ENCODE measurements at places on chromosomes 5 and 9.

DNA sequence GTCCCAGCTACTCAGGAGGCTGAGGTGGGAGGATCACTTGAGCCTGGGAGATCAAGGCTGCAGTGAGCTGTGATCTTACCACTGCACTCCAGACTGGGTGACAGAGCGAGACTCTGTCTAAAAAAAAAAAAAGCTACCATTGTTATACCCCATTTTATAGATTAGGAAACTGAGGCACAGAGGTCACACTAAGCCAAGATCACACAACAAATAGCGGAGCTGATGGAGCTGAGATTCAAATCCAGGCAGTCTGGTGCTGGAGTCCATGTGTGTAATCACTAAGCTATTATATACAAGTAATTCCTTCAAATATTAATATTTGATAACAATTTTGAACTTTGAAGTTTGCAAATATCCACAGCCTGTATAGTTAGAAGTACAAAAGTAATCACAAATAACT lies 6.0 kb upstream of the SLC12A2 start:
- no peak for DNase-seq

GRCh38 chr5:89435347-89435746 lies 552.4 kb upstream of the MEF2C start:
- DNase-seq: no peak

- DNase-seq: no peak
These were observed 135.4 kb downstream of the UGCG start for GRCh38 chr9:112032009-112032408.

DNA sequence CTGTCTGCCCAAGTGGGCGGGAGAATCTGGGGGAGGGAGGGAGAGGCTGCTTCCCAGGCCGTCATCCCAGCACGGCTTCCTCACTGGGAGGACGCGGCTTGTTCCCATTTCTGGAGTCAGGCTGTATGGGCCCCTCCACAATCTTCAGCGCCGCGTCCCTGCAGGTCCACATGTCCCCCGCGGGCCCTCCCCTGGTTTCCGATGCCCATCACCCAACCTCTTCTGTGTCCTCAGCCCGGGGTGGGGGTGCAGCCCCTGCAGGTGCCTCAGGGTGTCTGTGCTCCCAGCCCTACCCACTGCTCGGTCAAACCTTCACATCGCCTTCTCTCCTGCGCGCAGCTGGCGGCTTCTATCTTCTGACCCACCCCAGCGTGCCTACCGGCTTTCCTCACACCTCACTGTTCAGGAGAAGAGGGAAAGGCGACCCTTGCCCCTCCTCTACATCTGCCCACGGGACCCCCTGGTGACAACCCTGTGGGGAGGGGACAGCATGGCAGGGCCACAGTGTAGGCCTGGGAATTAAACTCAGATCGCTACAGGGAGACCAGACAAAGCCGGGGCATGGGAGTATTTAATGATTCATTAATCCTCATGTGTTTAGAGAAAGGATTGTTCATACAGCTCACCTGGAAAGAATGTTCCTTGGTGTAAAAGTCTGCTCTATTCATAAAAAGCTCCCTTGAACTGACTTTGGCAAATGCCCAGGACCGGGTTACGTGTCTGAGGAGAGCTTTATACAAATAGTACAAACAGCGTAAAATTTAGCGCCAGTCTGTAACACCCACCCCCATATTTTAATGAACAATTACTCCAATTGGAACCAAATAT lies 145.1 kb downstream of the IRX1 start:
- no peak for DNase-seq

- DNase-seq: no peak
These were observed 81.9 kb downstream of the DROSHA start for GRCh38 chr5:31449962-31450361.

GRCh38 chr9:69145144-69145715 lies 28.8 kb upstream of the TJP2 start:
- DNase-seq: no peak

GRCh38 chr9:36401164-36401740 lies 1.2 kb upstream of the RNF38 start:
- DNase-seq: no peak

DNA sequence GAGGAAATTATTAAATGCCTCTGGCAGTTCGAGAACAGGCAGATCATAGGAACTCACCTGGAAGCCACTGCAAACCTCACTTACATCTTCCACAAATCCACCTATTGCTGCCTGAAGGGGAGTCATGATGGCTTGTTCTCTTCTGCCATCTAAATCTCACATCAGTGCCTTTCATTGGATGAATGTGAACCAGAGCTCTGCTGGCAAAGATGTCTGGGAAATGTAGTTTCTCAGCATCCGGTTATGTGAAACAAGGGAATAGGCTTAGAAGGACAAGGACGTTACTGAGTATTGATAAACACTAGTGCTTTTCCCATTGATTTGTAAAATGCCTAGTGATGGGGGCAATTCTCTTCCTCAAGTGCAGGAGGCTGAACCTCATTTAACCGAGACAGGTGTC lies 483.3 kb downstream of the ARHGEF28 start:
- no peak for DNase-seq

DNA sequence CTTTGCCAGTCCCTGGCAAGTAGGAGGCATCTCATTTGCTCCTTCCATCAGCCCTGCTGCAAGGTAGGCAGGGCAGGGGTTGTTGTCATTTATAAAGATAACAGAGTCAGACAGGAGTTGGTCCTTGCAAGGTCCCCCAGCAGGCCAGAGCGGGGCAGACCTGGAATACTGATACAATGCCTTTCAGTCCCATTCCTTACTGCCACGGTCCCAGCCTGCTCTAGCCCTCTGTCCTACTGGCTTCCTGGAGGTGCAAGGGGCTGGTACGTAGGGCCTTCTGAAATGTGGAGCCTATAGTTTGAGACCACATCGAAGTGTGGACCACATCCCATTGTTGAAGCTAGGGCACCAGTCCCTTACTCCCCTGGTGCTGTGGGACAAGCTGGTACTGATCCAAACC lies 42.8 kb upstream of the PITX1 start:
- DNase-seq: no peak

GRCh38 chr9:87875831-87876545 lies 6.7 kb upstream of the SPATA31E1 start:
- DNase-seq: no peak

DNA sequence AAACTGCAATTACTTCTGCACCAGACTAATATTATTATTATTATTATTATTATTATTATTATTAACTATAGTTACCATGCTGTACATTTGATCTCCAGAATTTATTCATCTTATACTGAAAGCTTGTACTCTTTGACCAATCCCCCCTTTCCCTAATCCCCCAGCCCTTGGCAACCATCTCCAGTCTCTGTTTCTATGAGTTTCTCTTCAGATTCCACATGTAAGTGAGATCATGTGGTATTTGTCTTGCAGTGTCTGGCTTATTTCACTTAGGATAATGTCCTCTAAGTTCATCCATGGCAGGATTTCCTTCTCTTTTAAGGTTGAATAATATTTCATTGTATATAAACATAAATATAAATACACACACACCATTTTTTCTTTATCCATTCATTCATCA lies 287.0 kb upstream of the DAB2 start:
- no peak for DNase-seq

GRCh38 chr5:115306011-115306536 lies 9.6 kb upstream of the CCDC112 start:
- no peak for DNase-seq

- DNase-seq: no peak
These were observed 245.3 kb downstream of the NFIB start for GRCh38 chr9:14068690-14069089.

DNA sequence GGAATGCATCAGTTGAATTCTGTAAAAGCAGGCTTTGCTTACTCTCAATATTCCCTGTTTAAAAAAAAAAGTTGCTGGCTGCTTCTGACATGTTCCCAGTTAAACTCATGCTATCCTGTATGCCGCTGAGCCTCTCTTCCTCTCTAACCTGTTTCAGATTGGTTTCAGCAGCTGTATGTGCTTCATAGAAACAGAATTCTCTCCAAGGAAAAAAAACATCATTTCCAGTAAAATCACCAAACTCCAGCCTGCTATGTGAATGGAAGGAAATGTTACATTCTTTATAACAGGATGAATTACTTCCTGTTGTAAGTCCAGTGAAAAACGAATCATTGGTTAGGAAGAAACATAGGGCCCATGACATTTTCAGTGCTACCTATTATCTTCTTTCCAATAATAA lies 25.7 kb upstream of the KCNV2 start:
- DNase-seq: no peak

- peak; percentile 50 for DNase-seq
These were observed 171.3 kb downstream of the EBF1 start for GRCh38 chr5:158928404-158928803.

GRCh38 chr9:79592726-79593493 lies 21.1 kb downstream of the TLE4 start:
- no peak for DNase-seq

DNA sequence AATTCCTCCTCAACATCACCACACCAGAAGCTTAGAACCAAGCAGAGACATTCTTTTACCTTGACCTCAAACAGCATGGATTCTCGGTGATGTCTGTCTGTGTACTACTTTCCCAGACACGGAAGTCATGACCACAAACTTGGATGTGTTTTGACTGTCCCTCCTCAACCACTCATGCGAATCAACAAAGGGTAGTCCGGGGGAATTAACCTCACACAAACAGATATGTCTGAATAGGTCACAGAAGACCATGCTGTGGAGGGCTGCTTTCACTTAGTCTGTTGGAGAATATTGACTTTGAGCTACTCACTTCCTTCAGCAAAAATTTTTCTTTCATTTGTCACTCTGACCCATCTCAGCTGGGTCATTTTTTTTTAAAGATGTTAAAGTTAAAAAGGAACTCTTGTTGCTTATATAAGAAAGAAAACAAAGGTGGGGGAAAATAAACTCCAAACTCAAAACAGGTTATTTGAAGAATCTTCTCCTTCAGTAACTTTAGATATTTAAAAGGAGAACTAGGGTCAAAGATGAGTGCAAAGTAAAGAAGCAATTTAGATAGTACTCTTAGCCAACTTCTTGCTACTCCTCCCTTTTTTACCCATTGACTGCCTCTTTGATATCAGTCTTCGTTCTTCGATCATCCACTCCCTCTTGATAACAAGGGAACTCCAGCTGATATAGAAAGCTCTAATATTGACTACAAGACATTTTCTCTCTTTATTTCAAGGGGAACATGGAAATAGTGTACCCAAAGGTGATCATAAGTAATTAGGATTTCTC lies 343.4 kb upstream of the CDH6 start:
- DNase-seq: no peak

DNA sequence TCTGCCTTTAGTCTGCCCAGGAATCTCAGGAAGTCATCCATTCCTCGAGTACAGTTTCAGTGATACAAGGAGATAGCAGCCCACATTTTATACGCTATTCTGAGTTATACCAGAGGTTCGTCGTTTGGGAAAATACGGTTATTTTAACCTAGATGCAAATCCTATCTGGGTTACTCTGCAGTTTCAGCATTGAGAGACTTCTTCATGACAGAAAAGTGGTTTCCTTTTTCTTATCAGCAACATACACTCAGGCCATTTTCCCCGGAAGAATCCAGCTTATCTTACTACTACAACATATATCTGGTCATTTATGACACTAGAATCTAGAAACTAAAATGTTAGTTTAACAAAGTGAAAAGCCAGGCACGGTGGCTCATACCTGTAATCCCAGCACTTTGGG lies 83.4 kb upstream of the IQGAP2 start:
- DNase-seq: no peak

- no peak for DNase-seq
These were observed 49.6 kb upstream of the RXRA start for GRCh38 chr9:134276453-134277245.

GRCh38 chr5:88671505-88672499 lies 211.2 kb downstream of the MEF2C start:
- no peak for DNase-seq

DNA sequence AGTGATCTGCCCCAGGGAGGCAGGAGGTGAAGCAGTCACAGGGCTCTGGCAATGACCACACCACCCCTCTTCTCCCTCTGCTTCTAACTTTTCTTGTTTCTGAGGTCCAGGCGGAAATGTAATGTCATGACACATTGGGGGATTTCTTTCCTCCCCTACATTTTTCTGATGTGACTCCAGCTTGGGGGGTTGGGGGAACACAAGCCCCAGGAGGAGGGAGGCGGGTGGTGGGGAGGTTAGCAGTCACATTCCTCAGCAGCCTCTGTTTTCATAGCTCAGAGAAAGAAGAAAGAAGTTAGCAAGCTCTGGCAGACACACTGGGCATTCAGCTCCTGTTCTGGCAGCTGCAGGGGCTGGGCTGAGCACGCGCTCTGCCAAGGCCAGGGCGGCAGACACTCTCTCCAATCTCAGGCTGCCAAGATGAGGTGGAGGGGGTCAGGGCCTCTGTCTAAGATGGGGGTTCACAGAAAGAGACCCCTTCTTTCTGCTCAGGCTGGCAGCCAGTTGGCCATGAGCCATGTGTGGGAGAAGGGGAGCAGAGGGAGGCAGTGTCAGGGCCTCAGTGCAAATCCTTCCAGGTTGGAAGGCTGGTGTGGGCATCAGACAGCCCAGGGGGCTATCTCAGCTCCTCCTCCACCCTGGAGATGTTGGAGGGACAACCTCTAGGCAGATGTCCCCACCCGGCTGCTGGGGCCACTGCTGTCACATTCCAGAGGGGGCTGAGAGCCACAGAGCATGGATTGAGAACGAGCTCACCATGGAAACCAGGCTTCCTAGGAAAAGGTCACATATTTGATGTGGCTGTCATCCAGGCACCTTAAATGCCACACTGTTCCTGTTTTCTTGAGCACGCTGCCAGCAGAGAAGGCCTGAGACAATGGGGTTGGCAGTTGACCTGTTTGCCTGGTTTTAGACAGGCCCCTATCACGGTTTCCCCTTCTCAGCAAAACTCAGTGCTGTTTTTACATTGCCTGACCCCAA lies 20.1 kb upstream of the PFDN1 start:
- no peak for DNase-seq

GRCh38 chr5:178671602-178672144 lies 44.8 kb upstream of the CLK4 start:
- DNase-seq: no peak

GRCh38 chr5:37850226-37850865 lies 10.5 kb upstream of the GDNF start:
- no peak for DNase-seq

- no peak for DNase-seq
These were observed 4.8 kb downstream of the TMOD1 start for GRCh38 chr9:97506306-97506705.

DNA sequence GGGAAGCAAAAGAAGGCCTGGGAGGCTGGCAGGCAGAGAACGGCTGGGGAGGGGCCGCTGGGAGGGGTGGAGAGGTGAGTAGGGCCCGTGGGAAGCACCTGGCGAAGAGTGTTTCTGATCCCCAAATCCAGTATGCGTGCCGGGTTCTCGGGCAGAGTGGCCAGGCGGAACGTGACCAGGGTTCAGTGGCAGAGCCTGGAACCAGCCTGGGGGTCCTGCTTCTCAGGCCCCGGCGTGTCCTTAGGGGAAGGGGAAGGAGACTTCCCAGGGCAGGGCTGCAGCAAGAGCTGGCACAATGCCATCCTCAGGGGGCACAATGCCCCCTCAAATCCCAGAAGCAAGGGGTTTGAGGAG lies 25.5 kb upstream of the IER5L start:
- DNase-seq: no peak

GRCh38 chr9:125258160-125258785 lies 3.4 kb upstream of the GAPVD1 start:
- DNase-seq: no peak

GRCh38 chr5:171549274-171549673 lies 129.8 kb downstream of the FGF18 start:
- DNase-seq: no peak

- no peak for DNase-seq
These were observed 25.9 kb upstream of the AP3B1 start for GRCh38 chr5:78320401-78320800.

GRCh38 chr9:135803441-135803840 lies 101.5 kb downstream of the KCNT1 start:
- DNase-seq: no peak

- DNase-seq: no peak
These were observed 158.5 kb downstream of the NTRK2 start for GRCh38 chr9:84828046-84828445.
